ENCODE measurements at places on chromosomes 3 and 15.

DNA sequence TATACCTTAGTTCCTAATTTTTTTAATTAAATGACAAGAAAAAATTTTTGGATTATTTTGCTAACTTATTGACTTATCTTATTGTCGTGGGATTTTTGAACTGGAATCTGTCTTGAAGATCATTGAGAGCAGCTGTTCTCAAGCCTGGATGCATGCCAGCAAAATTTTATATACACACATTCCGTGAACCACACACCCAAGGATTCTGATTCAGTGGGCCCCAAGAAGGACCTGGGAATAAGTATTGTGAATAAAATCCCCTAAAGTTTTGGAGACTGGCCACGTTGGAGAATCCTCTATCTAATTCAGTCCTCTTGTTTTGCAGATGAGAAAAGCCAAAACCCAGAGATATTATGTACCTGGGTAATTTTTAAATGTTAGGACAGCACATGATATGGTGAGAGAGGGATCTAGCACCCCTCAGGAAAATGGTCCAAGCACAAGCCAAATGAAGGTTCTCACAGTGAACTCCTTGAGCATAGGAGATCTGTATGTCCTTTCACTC lies 55.2 kb downstream of the UNC13C start:
- DNase-seq = no peak

DNA sequence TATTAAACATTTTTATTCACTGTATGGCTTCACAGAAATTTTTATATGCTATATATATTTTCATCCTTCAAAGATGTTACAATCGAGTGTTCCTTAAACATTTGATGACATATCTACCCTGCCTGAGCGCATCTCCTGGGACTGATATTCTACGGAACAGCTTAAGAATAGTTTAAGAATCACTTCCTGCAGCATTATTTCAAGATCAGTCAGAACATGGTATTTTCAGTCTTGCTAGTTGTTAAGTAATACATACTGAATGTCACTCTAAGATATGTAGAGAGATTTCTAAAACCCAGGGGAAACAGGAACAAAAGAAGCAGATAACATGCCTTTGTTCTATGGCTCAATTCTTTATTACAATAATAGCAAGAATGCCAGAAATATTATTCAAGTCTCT lies 8.7 kb downstream of the COL8A1 start:
- DNase-seq = no peak

DNA sequence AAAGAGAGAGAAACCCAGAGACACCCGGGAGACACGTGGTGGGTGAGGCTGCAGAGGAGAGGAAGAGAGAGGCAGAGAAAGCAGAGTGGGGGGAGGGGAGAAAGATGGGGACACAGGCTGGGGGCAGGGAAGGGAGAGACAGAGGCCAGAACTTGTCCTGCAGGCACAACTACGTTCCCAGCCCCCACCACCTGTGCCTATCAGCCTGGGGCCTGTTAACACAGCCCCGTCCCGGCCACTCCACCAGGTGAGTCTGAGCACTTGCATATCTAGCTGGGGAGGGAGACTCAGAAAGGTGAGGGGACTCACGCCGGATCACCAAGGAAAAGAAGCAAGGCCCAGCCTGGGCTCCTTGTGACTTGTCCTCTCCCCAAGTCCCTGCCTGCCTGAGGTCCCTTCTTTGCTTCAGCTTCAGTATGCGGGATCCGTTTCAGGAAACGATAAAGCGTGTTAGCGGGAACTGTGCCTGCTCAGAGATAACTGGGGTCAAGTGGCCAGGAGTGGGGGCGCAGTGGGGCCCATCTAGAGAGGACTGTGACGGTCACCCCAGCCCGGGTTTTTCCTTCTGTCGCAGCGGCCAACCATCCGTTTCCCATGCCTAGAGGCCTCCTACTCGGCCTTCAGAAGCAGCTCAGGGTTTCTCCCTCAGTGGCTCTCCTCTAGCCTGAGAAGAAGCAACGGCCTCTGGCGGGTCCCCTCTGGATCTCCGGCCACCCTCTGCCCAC lies 10.3 kb downstream of the LINGO1 start:
- peak; percentile 41 for DNase-seq

GRCh38 chr3:17420668-17421067 lies 321.8 kb downstream of the TBC1D5 start:
- DNase-seq = peak; percentile 5

GRCh38 chr3:164459521-164460151 lies 618.7 kb downstream of the SI start:
- peak; percentile 24 for DNase-seq

DNA sequence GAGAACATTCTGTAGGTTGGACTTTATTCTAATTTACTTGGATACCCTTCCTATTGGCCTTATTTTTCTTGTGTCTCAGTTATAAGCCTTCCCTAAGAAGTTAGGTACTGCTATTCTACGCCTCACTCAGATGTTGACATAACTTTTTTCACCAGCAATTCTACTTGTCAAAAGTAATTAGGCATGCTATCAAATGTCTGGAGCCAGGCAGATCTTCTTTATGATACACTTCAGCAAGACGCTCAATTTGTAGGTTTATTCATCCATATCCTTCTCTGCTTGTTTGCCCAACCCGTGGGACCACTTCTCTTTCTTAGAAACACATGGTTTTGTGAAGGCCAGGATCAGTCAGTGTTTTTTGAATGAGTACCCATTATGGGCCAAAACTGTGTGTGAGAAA lies 36.2 kb upstream of the COL8A1 start:
- no peak for DNase-seq

DNA sequence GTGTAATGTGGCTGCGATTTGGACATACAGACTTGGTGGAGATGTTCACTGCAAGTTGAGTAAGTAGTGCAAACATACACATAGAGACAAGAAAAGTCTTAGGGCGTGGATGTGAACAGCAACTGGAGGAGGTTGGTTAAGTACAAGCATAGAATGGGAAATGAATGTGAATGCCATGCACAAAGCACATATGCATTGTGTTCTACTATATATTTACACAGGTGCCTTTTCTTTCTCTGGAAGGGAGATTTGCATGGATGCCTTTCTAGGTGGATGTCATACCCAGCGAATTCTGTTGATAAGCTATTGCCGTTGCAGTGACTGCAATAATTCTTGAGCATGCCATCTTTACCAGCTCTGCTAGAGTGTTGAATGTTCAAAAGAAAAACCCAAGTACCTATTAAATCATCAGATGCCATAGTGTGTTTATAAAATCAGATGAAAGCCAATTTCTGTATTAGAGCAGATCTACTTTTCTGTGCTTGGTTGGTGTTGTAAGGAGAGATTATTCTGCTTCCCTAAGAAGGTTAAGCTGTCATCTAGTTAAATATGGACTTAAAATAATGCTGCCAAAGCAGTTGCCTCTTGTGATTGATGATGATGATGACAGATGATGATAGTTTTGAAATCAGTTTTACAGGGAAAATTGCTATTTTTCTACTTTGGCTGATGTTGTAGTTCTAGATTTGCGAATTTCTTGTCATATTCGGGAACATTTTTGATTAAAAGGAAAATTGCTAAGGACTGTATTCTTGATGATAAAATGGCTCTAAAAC lies 148.4 kb downstream of the CNTN4 start:
- DNase-seq = no peak

- DNase-seq = no peak
Measured at GRCh38 chr15:42608110-42608531, 32.7 kb downstream of the STARD9 start.
